ENCODE measurements at places on chromosomes 4 and X.

DNA sequence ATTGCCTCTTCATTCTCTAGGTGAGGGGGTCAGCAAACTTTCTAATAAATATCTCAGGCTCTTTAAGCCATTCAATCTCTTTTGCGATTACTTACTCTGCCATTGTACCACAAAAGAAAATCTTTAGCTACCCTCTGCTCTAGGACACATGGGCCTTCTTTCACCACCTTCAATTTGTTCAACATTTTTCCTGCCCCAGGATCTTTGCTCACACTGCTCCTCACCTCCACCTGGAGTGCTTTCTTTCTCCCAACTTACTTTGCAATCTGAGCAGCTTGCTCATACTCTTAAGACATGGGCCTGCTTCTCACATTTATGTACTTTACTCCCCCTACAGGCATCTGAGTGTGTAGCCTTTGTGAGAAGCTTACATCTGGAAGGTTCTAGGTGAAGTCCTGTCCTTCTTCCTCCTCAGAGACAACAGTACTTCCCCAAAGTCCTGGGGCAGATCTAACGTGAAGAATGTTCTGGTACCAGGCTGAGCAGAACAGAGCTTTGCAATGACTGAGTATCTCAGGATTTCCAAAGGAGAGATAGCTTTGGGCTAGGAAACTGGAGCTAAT lies 55.0 kb upstream of the PRDM5 start:
- DNase-seq: peak; percentile 21

- DNase-seq: no peak
Observed at GRCh38 chr4:114386637-114387233, 211.9 kb upstream of the UGT8 start.

- DNase-seq: no peak
Observed at GRCh38 chrX:128460835-128461234, 408.6 kb upstream of the ACTRT1 start.

- no peak for DNase-seq
Observed at GRCh38 chr4:4838936-4839810, 20.3 kb upstream of the MSX1 start.

DNA sequence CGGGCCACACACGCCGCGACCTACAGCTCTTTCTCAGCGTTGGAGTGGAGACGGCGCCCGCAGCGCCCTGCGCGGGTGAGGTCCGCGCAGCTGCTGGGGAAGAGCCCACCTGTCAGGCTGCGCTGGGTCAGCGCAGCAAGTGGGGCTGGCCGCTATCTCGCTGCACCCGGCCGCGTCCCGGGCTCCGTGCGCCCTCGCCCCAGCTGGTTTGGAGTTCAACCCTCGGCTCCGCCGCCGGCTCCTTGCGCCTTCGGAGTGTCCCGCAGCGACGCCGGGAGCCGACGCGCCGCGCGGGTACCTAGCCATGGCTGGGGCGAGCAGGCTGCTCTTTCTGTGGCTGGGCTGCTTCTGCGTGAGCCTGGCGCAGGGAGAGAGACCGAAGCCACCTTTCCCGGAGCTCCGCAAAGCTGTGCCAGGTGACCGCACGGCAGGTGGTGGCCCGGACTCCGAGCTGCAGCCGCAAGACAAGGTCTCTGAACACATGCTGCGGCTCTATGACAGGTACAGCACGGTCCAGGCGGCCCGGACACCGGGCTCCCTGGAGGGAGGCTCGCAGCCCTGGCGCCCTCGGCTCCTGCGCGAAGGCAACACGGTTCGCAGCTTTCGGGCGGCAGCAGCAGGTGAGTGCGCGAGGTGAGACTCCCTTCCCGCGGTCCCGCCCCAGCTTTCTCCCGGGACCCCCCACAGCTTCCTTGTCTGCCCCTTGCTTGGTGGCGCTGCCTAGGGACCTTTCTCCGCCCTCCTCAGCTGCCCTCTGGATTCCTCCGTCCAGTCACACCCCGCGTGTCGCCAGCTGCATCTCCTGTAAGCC lies 678 bp downstream of the BMP3 start:
- no peak for DNase-seq
